Stimulated activated CD8-positive, alpha-beta memory T cell treated with anti-CD3 and anti-CD28 coated beads, Interleukin-15, amount 100 ng/mL, for 1 hour (primary cell): ENCODE measurements at places on chromosomes 2 and 18.

DNA sequence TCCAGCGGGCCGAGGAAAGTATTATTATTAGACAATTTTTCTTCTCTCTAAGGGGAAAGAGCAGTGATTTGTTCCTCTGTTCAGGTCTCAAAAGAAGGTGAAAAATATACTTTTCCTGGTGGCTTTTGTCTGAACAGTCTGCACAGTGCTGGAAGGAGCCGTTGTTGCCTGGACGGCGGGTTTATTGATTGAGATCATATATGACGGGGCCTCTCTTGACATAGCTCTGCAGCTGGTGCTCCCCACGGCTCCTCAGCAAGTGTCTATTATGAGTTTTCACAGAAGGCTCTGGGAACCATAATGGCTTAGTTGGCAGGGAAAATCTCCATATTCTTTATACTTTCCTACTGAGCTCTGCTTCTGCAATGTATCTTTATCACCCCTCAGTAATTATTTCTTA, 42.9 kb downstream of the FSHR start:
- DNase-seq, result no peak

DNA sequence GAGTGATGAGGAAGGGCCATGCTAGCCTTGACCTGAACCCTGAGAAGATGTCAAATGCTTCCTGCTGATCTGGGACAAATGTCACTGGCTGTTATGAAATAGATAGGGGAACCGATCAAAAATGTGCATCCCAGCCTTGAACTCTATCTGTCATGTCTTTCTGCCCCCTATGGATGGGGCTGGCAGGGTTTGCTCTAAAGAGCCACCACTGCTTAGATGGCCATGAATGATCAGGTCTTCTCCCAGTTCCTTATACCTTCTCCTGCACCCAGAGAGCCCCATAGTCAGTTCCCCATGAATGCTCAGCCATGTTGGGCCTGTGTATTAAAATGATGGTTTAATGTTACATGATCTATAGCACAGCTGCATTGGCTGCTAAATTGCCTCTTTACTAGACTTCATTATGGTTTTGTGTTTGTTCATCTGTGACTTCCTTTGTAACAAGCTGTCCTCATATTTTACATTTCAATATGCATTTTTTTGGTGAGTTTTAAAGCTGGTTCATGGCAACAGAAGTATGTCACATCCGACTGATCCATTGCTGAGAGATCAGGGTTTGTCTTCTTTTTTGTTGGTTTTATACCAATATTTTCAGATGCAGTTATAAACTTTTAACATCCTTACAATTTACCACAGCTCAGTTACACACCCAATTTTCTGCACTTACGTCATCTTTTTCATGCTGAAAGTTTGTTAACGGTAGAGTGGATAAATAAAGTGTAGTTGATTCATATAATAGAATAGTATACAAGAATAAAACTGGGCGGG, 56.3 kb upstream of the SMAD2 start:
- DNase-seq, result no peak

- no peak for DNase-seq
Observed at GRCh38 chr2:4175343-4175742, 472.0 kb downstream of the DCDC2C start.

DNA sequence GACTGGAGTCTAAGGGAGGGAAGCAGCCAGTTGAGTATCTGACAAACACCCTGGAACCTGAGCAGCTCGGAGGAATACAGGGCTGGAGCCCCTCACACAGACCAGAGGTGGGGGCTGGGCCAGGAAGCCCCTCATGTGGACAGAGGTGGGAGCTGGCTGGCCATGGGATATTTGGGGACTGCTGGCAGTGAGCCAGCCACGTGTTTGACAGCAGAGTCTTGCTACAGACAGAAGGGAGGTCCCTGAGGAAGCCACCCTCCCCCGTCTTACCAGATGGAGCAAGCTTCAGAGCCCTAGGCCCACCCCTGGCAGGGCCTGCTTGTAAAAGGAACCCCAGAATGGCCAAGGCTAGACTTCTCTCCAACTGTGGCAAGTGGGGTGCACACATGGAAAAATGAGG, 3.6 kb upstream of the MTERF4 start:
- no peak for DNase-seq

DNA sequence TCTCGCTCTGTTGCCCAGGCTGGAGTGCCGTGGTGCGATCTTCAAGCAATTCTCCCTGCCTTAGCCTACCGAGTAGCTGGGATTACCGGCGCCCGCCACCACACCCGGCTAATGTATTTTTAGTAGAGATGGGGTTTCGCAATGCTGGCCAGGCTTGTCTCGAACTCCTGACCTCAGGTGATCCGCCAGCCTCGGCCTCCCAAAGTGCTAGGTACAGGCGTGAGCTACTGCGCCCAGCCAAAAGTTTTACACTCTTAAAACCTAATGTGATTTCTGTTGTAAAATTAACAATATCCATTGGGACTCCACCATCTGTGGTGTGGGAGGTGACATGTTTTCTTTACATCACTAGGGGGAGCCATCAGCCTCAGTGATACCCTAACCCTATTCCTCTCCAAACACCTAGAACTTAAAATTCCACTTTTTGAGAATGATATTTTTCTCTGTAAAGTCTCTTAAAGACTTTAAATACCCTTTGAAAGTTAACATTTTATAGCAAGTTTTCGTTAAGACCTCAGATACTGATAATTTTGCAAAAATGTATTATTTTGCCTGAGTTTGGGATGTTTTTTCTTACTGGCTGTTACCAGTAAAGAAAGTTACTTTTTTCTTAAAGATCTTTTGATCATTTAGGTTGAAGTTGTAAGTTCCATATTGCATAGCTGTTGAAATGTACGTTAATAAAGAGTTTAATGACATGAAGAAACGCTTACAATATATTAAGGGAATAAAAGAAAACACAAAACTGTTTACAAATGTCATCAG, 11.6 kb upstream of the EIF2AK2 start:
- no peak for DNase-seq

- DNase-seq, result no peak
Observed at GRCh38 chr2:210577263-210578071, 21.1 kb downstream of the CPS1 start.

- DNase-seq, result no peak
Observed at GRCh38 chr18:67433971-67434370, 82.5 kb downstream of the DSEL start.

DNA sequence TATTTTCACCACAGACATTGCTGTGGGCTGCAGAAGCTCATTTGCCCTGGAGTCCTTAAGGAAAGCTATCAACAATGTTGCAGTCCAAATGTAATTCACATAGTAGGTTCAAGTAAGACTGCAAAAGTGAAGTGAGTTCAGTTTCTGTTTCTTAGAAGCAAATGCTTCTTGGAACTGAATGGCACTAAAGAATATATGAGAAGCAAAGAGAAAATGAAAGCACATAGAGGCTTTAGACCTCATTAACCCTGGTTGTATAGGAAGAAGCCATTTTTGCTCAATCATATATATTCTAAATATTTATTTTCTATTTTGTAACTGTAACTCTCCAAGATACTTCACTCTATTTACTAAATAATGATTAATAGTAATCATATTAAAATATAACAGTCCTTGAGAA, 292.0 kb downstream of the ZNF804A start:
- no peak for DNase-seq

- DNase-seq, result no peak
Observed at GRCh38 chr2:152298754-152299153, 36.2 kb upstream of the FMNL2 start.

DNA sequence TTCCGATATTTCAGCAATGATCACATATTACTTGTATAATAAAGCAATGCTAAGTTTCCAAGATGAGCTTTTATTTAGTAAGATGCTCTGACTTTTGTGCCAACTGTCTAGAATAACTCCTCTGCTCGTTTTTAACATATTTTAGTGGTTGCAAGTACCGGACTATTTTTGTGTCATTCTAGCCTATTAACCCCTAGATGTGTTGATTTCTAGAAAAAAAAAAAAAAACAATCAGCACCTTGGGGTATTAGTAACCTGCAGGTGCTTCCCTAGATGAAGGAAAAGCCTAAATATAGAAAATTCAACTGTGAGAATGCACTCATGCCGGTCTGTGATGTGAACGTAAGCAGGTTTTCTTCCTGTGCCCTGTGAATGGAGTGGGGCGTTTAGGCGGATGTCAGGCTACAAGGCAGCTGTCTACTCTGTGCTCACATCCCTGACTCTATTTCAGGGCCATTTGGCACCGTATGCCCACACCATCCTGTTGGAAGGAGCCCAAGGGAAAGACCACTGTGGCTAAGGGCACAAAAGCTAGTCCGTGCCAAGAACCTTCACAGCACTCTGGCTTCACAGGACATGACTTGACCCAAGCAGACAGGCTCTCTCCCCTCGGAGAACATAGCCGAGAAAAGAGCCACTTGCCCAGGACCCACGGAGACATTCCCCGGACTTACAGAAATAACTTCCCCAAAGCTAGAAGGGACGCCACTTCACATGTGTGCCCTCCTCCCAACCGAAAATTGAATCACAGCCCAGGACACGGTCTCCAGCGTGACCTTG, 60.9 kb upstream of the AGAP1 start:
- no peak for DNase-seq

DNA sequence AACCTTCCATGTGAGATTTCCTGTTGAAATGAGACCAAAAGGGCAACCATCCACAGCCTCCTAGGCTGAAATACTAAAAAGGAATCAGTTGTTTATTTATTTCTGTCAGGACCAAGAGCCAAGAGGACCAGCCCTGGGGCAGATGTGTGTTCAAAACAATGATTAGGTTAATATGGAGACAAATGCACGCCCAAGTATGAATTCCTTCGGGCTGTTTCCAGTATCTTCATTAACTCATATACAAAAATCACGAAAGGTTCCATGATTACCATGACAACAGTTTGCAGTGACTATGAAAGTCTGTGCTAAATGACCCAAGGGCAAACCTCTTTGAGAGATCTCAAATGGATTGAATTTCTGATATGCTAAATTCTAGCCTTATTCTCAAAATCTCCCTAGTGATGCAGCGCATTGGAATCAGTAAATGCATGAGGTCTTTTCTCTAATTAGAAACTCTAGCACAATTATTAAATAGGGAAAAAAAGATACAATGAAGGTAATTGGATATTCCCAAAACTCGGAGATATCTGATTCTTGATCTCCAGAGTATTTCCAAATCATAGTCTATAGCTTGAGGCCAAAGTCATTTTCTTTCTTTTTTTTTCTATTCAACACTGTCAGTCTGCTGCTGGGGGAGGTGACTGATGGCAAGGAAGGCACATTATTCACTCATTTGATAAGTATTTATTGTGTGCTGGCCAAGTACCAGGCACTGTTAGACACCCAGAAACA, 35.6 kb downstream of the VIT start:
- no peak for DNase-seq

DNA sequence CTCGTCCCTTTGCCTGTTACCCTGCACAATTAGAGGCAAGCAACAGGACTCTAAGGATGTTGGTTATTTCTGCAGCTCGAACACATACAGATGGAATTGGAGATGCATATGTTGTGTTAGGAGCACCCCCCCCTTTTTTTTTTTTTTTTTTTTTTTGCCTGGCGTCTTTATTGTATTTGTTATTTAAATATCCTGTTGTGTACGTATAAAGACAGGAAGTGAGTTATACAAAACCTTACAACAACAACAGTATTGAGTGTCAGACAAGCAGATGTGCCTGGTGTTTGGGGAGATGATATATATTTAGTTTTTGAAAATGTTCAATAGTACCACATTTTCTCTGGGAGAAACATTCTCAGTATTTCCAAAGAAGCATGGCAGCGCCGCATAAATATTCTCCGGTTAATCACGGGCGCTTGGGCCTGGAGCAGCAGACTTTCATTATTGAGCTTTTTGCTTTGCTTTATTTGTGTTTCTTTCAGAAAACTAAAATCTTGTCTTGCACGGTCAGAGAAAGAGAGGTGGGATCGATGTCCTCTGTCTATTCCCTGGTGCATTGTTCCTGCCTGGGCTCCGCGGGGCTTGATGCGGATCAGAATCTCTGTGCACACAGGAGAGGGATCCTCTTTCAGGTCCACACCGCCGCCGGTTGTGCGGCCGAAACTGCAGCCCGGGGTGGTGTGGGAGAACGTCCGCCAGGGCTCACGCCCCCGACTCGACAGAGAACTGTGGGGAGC, 23.2 kb upstream of the ZNF516 start:
- DNase-seq, result no peak

DNA sequence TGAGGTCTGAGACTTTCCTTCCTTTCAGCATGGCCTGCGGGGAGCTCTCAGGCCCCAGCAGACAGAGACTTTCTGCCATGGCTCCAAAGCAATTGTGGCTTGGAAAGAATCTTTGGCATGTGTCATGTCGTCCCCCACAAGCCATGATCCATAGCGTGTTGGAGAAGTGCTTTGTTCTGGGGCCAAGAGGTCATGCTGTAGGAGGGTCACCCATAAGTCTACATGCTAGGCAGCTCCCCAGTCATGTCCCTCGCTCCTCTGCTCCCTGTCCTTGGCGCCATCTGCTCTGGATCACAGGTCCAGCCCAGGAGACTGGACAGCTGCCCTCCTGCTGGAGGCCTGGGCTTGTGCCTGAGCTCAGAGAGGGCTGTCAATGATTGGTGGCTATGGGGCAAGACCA, 78.8 kb upstream of the LCLAT1 start:
- DNase-seq, result no peak

GRCh38 chr18:2441544-2441943, 129.8 kb downstream of the METTL4 start:
- DNase-seq, result no peak

GRCh38 chr2:172943539-172943938, 132.1 kb upstream of the MAP3K20 start:
- DNase-seq, result no peak

DNA sequence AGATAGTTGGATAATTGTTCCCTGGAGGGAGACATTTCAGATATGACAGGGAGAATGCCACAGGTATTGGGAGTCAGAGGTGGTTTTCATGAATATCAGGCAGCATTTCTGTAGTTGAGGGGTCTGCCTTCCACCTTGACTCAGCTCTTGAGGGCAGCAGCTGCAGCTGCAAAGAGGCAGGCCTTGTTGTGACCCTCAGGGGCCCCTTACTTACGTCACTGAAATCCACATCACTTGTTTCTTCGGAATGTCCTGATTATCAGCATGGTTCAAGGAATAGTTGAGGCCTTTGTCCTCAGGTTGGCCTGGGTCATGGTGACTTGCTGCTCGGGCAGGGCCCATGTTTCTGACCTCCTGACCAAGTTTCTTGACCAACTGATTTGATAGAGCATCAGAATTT, 46.9 kb downstream of the TMEM17 start:
- DNase-seq, result no peak

- DNase-seq, result no peak
Observed at GRCh38 chr2:97645112-97645694, 659 bp upstream of the COX5B start.

GRCh38 chr18:26809346-26809745, 56.2 kb downstream of the AQP4 start:
- DNase-seq, result no peak

DNA sequence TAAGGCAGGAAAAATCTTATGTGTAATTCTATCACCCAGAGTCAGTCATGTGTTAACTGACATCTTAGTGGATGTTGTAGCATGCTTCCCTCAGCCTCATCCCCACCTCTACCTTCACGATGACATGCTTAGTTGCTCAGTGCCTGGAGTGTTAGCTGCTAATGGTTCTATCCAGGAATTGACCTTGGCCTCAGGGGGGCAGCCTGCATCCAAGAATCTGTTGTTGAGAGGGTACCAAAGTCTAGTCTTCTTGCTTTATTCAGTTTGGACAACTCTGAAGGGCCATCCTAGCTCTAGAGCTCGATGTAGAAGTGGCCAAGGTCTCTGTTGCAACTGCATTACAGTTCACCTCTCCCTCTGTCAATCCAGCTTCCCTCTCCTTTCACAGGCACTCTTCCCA, 61.2 kb downstream of the ACYP2 start:
- no peak for DNase-seq
